T-helper 1 cell treated with Interleukin-12 subunit alpha and Interleukin-12 subunit beta and Interleukin-4 antibody, amounts not matched to agents 30 ng/mL and 1 ng/mL, for 36 hours (primary cell): ENCODE measurements at places on chromosomes 1 and 21. TPM values are rescaled to one million over a fixed set of nuclear protein-coding genes. Genes with fewer than 3 reads are reported as not detected.

The C4BPB gene
- total RNA-seq = 11.5 and 15.6 TPM in 2 replicates

The PKP1 gene
- not detected in 2 replicates for total RNA-seq

The CD1D gene
- not detected in 2 replicates for total RNA-seq

The PDZK1 gene
- 0.20 and 0.49 TPM in 2 replicates for total RNA-seq

The DNALI1 gene
- total RNA-seq = 0.32 TPM in 1 of 2 replicates, not detected in the other

The GPR25 gene
- total RNA-seq = not detected in 2 replicates

The PLA2G5 gene
- total RNA-seq = not detected in 2 replicates

The DENND2C gene
- total RNA-seq = 0.15 and 0.37 TPM in 2 replicates

The CGN gene
- 0.17 and 0.32 TPM in 2 replicates for total RNA-seq

The MNDA gene
- not detected in 2 replicates for total RNA-seq

The MAP3K21 gene
- total RNA-seq = 0.91 and 0.93 TPM in 2 replicates

The ANXA9 gene
- total RNA-seq = not detected in 2 replicates

The PTPN22 gene
- total RNA-seq = 73.5 and 80.7 TPM in 2 replicates

The PSMD4 gene
- total RNA-seq = 200 and 204 TPM in 2 replicates

The SF3B4 gene
- total RNA-seq = 104 and 112 TPM in 2 replicates

The TRAF5 gene
- total RNA-seq = 52.6 and 58.8 TPM in 2 replicates

The JTB gene
- 145 and 146 TPM in 2 replicates for total RNA-seq

The TLCD4 gene
- total RNA-seq = not detected in 2 replicates

The F5 gene
- 16.7 and 17.5 TPM in 2 replicates for total RNA-seq

The MLLT11 gene
- total RNA-seq = 3.7 and 3.9 TPM in 2 replicates

The MAEL gene
- total RNA-seq = not detected in 2 replicates

The LEMD1 gene
- 0.63 and 1.7 TPM in 2 replicates for total RNA-seq

The LAMC2 gene
- total RNA-seq = 2.1 TPM in 2 replicates

The SPATA21 gene
- 0.12 TPM in 1 of 2 replicates, not detected in the other for total RNA-seq

The AKNAD1 gene
- not detected in 2 replicates for total RNA-seq

The MSH4 gene
- total RNA-seq = 0.34 and 0.41 TPM in 2 replicates

The DMRTA2 gene
- total RNA-seq = not detected in 2 replicates

The VWA5B1 gene
- not detected in 2 replicates for total RNA-seq

The HMGCS2 gene
- not detected in 2 replicates for total RNA-seq

The FCAMR gene
- total RNA-seq = 0.15 and 0.17 TPM in 2 replicates

The SYNC gene
- not detected in 2 replicates for total RNA-seq

The DIO1 gene
- not detected in 2 replicates for total RNA-seq

The KRTAP6-1 gene
- not detected in 2 replicates for total RNA-seq
